ENCODE measurements at places on chromosomes 7 and 10.
A peak's percentile ranks its signal among the peaks of the same experiment; 100 is the strongest.

DNA sequence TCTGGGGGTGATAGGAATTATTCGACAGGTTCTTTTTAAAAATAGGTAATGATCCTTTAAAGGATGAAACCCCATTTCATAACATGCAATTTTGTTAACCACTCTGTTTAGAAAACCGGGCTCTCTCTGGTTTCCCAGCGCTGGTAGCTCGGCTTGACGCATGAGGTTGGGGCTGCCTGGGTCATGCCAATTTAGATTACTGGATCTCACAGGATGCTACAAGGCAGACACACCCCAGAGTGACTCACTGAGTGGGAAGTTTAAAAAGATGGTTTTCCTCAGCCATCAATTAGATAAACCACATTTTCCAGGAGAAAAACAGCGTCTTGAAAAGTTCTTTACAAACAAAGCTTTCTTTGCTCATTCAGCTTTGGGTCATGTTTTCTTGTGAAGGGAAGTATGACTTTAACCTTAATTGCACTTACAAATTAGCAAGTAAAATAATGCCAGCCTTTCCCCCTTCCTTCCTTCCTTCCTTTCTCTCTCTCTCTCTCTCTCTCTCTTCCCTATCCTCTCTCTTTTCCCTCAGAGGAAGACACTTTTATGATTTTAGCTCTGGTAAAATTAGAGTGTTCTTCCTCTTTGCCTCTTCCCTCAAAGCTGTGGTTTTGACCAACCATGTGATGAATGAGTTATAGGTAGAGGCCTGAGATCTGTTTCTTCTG, 99.8 kb downstream of the EPDR1 start:
- H3K27me3 ChIP-seq = no peaks in the 10 kb centered on the region
- no peak overlapping the region for H3K4me3 ChIP-seq

DNA sequence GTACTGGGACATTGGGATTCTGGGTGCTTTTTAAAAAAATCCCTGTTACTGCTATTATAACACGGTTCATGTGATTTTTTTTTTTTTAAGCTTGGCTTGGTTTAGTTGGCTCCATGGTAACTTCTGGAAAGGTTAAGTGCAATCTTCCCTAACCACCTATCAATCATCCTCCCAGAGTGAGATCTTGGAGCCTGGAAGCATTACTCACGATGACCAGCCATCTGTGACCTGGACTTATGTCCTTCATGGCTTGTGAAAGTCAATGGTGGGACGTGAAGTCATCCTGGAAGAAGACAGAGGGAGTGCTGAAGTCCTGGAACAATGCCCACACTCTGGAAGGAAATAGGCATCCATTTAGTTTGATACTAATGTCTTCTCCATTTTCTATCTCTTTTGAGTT, 135.5 kb upstream of the FRMD4A start:
- no peak overlapping the region for H3K27ac ChIP-seq
- H3K4me1 ChIP-seq = no peaks in the 10 kb centered on the region
- DNase-seq = no peak
- no peaks in the 10 kb centered on the region for H3K36me3 ChIP-seq
- no peaks in the 10 kb centered on the region for H3K27me3 ChIP-seq

- H3K36me3 ChIP-seq = peaks cover 38% of the 10 kb centered on the region
- H3K4me1 ChIP-seq = peaks cover 53% of the 10 kb centered on the region
- no peak overlapping the region for H3K4me3 ChIP-seq
- no peak overlapping the region for H3K27ac ChIP-seq
These were observed 70.6 kb downstream of the CALD1 start for GRCh38 chr7:134850066-134850465.

GRCh38 chr10:52020702-52021101, 293.4 kb upstream of the DKK1 start:
- H3K4me3 ChIP-seq = no peak overlapping the region
- H3K27ac ChIP-seq = no peak overlapping the region
- no peaks in the 10 kb centered on the region for H3K4me1 ChIP-seq
- no peaks in the 10 kb centered on the region for H3K27me3 ChIP-seq

DNA sequence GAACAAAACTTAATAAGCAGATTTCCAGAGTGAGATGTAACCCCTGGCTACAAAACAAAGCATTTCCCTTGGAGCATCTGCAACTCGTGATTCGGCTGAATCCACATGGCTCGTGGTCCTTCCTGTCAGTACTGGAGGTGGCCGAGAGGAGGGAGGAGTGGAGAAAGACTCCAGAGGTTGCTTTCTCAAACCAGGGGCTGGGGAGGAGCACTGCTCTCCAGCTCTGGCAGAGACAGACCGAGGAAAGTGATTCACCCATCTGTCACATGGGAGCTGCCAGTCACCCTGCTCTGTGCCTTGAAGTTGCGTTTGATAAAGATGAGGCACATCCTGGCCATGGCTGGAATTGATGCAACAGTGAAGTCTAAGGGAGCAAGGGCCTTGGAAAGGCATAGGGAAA, 72.7 kb downstream of the COL13A1 start:
- no peaks in the 10 kb centered on the region for H3K4me1 ChIP-seq
- no peaks in the 10 kb centered on the region for H3K36me3 ChIP-seq
- DNase-seq = no peak
- no peaks in the 10 kb centered on the region for H3K27me3 ChIP-seq

DNA sequence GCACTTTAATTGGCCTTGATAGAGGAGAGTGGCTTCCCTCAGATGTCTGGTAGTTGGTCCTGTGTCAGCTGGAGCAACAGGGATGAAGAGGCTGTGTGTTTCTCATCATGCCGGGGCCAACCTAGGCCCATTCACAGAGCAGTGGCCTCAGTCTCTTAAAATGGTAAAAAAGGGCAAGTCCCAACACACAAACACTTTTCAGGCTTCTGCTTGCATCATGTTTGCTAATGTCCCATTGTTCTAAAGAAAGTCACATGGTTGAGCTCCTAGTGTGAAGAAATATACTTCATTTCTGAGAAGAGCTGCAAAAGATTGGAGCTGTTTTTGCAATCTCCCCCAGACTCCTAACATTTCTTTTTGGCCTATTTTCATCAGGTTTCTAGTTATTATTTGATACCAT, 40.6 kb upstream of the RBAK start:
- H3K27ac ChIP-seq = no peak overlapping the region
- H3K27me3 ChIP-seq = no peaks in the 10 kb centered on the region
- H3K4me1 ChIP-seq = no peaks in the 10 kb centered on the region
- H3K36me3 ChIP-seq = no peaks in the 10 kb centered on the region
- DNase-seq = no peak

DNA sequence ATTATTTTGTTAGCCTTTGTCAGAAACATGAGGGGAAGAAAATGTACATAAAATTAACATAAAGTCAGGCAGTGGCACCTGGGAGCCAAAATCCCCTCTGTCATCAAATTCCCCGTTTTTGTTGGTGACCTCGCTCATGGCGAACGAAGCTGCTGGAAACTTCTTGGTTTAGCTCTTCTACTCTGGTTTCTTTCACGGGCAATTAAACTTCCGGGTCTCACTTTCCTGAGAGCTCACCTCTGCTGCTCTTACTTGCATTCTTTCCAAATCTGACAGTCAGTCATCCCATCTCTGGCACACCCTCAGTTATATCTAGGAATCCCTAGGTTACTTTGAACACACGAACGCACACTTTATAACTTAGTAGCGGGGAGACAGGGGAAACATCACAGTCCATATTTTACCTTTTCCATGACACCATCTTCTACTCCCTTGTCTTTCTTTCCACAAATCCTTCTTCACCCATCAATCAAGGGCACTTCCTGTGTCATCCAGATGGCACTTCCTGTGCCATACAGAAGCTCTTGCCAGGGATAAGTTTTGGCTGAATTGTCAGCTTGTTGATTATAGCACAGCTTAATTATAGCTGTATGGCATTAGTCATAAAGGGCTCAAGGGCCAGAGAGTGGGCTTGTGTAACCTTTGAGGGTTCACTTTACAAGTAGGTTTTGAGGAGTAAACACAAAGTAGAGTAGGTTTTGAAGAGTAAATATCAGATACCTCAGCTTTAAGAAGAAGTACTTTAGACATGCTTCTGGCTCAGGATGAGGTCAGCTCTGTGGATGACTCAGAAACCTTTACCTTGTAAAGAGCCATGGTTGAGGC, 105.1 kb downstream of the GATA3 start:
- DNase-seq = no peak
- H3K27me3 ChIP-seq = no peaks in the 10 kb centered on the region
- no peak overlapping the region for H3K27ac ChIP-seq
- no peaks in the 10 kb centered on the region for H3K4me1 ChIP-seq
- H3K4me3 ChIP-seq = no peak overlapping the region

DNA sequence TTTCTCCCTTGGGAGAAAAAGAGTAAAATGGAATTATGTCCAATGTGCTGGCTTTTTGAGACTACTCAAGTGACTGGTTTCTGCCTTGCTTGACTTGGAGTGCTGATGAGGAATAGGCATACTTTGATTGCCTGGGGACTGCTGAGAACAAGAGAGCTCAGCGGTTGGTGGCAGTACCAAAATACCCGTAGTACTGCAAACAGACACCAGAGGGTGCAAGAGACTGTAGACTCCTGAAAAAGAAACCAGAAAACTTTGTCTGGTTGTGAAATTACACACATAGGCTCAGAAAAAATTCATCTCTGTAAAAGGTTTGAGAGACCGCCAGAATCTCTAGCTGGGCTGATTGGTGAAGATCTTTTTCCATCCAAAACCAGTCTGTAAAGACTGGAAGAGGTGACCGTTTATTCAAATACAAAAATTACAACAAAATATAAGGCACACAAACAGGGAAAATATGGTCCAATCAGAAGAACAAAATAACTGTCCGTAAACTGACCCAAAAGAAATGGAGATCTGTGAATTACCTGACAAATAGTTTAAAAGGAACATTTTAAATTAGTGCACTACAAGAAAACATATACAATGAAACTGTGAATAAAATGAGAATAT, 18.5 kb downstream of the BICC1 start:
- DNase-seq = peak; percentile 21
- H3K36me3 ChIP-seq = no peaks in the 10 kb centered on the region
- H3K4me1 ChIP-seq = no peaks in the 10 kb centered on the region

DNA sequence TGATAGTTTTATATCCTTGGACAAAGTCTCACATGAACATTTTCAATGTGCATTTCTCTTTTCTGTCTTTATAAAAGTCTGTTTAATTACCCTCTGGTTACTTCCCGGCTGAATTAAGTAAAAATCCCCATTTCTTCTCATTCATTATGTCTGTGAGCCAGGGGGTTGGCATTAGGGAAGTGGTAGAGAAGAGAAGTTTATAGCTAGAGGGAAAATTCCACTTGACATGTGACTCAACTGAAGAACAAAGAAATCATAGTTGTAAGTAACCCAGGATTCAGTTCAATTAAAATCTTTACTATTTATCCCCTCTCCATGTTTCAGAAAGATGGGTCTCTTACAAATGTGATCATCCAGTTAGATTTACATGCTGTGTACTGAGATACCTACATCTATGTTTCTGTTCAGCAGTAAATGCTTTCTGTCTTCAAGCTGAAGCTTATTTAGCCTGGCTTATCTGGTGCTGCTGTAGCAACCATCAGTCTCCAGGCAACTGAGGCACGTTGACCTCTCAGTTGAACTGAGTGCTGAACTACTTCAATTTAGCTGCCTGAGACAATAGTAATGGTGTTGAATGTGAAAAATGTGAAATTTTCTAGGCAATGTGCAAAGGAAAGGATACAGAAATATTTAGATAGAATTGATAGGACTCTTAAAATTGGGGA, 181.6 kb downstream of the MLLT10 start:
- H3K4me1 ChIP-seq = no peaks in the 10 kb centered on the region
- H3K36me3 ChIP-seq = peaks cover 54% of the 10 kb centered on the region
- H3K27me3 ChIP-seq = no peaks in the 10 kb centered on the region
- no peak overlapping the region for H3K4me3 ChIP-seq

- no peak overlapping the region for H3K4me3 ChIP-seq
- no peaks in the 10 kb centered on the region for H3K27me3 ChIP-seq
- H3K4me1 ChIP-seq = no peaks in the 10 kb centered on the region
- H3K27ac ChIP-seq = no peak overlapping the region
- no peak for DNase-seq
These were observed 39.5 kb downstream of the ACSM6 start for GRCh38 chr10:95233377-95234034.

GRCh38 chr10:73771722-73772280, 10.0 kb upstream of the CHCHD1 start:
- H3K27ac ChIP-seq = peak overlapping the region; percentile 93
- peak overlapping the region; percentile 88 for H3K4me3 ChIP-seq
- peaks cover 37% of the 10 kb centered on the region for H3K4me1 ChIP-seq
- no peaks in the 10 kb centered on the region for H3K27me3 ChIP-seq
- H3K36me3 ChIP-seq = peaks cover 25% of the 10 kb centered on the region

DNA sequence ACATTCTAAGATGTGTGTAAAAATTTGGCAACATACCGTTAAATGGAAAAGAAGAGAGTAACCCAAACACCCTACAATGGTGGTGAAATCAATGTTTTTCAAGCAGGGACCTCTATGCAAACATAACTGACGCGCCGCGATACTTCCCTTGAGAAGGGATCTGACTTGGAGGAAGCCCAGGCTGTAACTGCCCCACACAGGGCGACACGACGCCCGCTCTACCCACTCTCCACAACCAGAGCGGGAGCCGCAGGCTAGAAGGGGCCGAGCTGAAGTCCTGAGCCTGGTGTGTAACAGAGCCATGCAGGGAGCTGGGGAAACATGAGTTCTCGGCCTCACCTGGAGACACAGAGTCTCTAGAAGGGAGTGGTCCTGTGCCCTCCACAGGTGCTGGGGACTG, 120.2 kb downstream of the FAM53B start:
- no peak for DNase-seq
- H3K4me3 ChIP-seq = no peak overlapping the region
- no peaks in the 10 kb centered on the region for H3K36me3 ChIP-seq
- H3K27ac ChIP-seq = no peak overlapping the region
- peaks cover 75% of the 10 kb centered on the region for H3K4me1 ChIP-seq
- H3K27me3 ChIP-seq = no peaks in the 10 kb centered on the region
